ENCODE measurements at places on chromosomes 12 and 14.
A peak's percentile ranks its signal among the peaks of the same experiment; 100 is the strongest.

GRCh38 chr12:62361048-62361447, 100.8 kb downstream of the USP15 start:
- DNase-seq = no peak

DNA sequence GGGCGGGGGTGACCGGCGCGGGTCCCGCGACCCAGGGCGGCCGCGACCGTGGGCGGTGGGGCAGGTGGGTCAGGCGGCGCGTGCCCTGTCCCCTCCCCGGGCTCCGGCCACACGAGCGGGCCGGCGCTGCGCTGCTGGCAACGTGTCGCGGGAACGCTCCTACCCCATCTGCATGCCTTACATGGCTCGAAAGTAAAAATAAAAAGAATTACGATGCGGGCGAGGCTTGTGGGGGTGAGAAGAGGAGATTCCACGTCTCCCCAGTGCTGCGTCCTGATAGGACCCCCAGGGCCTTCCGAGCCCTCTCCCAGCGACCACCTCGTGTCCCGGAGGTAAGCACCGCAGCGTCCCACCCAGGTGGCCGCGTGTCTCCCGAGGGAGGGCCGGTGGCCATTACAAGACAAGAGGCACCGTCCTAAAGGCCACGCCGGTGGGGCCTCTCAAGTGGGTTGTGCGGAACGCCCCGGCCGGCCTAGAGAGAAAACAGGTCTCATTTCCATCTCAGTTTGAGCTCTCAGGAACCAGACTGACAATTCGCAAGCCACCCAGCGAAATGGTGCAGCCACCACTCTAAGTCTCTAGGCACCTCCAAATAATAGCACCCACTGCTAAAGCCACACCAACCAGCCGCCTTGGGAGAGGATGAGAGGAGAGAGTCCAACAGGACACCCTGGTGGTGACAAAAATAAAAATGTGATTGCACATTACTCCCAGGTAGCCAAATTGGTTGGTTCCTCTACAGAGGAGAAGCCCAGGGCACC, 612 bp upstream of the FOXN3 start:
- DNase-seq = no peak

- DNase-seq = no peak
Measured at GRCh38 chr12:100031836-100032235, 47.1 kb upstream of the ANKS1B start.

DNA sequence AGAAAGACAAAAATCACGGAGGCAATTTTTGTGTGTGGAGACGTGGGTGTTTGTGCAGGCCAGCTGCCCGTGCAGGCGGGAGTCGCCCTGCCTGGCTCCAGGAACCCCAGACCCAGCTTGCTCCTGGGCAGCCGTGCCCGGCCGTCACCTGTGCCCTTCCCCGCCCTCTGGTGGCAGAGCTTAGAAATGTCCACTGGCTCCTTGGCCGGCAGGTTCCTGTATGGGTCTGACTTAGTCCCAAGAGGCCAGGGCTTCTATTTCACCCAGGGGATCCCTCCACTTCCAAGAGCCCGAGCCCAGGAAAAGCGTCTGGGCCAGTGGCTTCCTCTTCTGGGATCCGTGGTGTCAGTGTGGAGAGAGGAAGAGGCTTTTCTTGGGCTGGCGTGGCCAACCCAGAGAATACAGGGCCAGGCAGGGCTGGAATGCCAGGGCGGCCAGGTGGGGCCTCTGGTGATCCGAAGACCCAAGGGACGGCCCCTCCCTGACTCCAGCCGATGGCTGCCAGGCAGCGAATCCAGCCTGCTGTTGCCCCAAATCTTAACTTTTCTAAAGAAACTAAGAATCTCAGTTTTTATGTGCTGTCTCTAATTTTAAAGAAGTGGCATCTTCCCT, 120.9 kb downstream of the TMEM132C start:
- DNase-seq = no peak

GRCh38 chr14:74620497-74620921, 8.5 kb upstream of the LTBP2 start:
- DNase-seq = peak; percentile 90

DNA sequence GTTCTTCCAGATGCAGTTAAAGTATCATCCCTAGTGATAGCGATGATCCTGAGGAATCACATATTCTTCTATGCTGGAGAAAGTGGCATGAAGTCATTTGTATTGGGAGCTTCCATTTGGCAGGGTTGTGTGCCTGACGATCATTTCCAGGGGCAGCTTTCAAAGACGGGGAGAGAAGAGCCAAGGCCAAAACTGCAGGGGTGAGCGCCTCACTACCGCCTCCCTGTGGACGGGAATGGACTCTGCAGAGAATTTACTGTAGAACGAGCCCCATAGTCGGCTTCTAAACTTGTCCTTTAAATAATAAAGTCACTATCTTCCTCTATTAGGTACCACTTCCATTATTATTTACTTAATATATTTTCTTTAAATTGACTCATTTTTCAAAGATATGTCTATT, 555.9 kb upstream of the TMEM132C start:
- no peak for DNase-seq

All from AG09309 (cell line).